NCI-H2081 (cell line): ENCODE measurements at places on chromosomes 1 and 21.
A peak's percentile ranks its signal among the peaks of the same experiment; 100 is the strongest.

DNA sequence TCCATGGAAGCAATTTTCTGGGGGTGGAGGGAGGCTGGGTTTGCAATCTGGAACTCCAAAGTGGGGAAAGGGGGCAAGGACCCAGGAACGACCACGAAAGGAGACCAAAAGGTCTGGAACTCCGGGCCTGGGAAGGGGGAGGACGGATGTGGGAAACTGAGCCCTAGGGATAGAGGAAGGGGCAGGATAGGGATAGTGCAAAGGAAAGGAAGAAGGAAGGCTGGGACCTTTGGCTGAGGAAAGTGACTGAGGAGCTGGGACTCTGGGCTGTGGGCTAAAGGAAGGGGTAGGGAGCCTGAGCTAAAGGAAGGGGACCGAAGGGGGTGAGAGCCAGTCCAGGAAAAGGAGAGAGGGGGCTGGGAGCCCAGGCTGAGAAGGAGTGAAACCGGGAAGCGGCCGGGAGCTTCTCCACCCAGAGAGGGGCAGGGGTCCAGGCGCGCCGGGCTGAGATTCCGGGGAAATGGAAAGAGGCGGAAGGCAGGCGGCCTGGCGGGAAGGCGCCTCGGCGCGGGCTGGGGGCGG lies 395 bp downstream of the SLC9A1 start:
- DNase-seq, result no peak

- DNase-seq, result peak; percentile 66
Measured at GRCh38 chr21:31580866-31581276, 78.6 kb upstream of the SOD1 start.

DNA sequence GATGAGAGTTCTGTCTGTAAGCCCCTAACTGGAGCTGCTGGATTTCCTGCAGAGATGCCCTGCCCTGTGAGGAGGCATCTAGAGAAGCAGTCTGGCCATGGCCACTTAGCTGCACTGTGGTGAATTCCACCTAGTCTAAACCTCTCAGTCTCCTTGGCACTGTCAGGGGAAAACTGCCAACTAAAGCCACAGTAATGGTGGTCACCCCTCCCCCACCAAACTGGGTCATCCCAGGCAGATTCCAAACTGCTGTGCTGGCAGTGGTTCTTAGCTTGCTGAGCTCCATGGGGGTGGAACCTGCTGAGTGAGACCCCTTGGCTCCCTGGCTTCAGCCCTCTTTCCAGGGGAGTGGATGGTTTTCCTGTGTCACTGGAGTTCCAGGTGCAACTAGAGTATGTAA lies 740.6 kb downstream of the RWDD3 start:
- no peak for DNase-seq

DNA sequence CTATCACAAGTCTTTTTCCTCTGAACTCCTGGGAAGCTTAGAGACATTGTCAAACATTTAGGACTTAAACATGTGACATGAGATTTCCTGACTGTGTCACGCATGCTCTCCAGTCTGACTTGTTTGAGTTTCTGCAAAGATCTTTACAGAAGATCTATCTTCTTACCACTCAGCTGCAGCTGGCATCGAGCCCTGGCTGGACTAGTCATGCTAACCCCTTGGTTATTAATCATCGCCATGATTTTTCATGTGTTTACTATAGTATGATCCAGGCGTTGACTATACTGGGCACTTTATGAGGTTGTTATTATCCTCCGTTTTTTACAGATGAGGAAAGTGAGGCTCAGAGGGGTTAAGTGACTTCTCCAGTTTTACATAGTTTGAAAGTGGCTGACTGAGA lies 18.1 kb upstream of the IRF2BP2 start:
- no peak for DNase-seq

DNA sequence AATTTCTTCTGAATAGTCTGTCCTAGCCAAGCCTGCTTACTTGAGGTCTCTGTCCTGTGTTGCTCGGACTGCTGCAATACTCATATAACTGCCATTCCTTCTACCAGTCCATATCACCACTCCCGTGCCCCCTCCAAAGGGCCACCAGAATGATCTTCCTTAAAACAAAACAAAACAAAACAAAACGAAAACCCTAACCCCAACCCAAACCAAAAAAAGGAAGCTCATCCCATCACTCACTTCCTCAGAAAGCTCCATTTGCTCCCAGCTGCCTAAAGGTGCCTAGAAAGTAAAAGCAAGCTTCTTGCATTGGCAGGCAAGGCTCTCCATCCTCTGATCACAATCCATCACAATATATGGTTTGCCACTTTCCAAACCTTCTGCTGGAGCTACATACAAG lies 20.3 kb downstream of the USP24 start:
- no peak for DNase-seq

DNA sequence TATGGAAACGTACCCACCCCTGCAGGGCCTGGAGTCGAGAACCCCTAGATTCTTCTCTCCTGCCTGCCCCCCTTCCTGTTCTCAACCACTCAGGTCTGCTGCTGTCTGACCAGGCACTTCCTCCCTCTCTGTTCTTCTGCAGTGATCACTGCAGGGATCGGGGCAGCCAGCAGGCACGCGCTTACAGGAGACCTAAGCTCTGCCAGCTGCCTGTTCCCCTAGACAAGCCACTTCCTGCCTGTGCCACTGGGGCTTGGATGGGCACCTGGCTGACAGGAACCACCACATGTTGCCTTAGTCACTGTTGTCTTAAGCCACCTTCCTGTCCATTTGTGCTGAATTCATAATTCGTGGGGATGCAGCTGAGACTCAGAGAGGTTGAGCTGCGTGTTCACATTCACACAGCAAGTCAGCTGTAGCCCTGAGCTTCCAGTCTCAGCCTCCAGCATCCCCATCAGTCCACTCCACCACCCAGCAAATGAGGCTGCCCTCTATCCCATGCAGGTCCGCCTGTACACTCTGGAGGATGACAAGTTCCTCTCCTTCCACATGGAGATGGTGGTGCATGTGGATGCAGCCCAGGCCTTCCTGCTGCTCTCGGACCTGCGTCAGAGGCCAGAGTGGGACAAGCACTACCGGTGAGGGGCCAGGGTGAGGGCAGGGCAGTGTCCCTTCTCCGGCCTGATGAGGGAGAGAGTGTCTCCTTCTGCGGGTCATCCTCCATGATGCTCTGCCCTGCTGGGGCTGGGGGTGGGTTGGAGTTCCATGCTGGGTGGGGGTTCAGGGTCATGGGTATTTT lies 18.6 kb downstream of the FAM151A start:
- DNase-seq, result peak; percentile 60

DNA sequence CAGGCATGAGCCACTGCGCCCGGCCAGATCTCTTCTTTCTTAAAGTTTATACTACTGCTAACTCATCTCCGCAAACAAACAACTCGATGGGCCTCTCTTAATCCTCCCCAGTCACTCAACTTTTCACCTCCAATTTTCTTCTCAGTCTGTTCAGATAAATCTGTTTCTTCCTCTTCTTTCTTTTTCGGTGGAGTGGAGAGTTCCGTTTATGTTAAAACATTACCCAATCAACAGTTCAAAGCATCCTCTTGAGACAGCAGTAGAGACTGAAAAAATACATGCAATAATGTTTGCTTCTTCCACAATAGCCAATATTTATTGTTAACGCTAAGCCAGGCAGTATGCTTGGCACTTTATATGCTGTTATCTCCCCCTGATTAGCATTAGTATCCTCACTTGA lies 1.4 kb upstream of the ANKRD13C start:
- no peak for DNase-seq

- no peak for DNase-seq
Measured at GRCh38 chr1:60920561-60920960, 161.8 kb upstream of the NFIA start.

DNA sequence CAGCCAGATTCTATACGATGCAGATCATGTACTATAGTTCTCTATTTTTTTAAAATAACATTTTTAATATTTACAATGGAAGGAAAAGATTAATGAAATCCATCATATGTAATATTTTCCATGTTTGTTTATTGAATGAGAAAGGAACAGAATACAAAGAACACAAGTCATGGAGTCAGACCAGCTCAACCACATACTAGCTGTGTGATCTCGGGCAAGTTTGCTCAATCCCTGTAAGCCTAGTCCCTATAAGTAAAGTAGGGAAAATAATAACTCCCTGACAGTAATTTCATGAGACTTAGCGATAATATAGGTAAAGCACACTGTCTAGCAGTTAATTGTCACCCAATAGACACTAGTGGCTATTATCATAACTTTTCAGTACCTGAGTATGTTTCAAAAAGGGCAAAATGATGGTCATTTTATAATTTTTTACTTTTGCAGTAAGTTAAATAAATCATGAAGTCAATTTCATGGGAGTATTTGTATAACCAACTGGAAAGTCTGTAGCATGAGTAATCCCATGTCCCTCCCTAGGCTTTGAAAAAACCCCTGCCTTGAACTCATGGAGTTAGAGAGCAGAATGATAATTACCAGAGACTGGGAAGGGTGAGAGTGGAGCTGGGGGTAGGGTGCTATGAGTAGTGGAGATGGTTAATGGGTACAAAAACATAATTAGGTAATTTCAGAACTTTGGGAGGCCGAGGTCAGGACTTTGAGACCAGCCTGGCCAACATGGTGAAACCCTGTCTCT lies 37.0 kb upstream of the EPS15 start:
- DNase-seq, result no peak

- no peak for DNase-seq
Measured at GRCh38 chr1:176829261-176829660, 335.3 kb downstream of the ASTN1 start.

DNA sequence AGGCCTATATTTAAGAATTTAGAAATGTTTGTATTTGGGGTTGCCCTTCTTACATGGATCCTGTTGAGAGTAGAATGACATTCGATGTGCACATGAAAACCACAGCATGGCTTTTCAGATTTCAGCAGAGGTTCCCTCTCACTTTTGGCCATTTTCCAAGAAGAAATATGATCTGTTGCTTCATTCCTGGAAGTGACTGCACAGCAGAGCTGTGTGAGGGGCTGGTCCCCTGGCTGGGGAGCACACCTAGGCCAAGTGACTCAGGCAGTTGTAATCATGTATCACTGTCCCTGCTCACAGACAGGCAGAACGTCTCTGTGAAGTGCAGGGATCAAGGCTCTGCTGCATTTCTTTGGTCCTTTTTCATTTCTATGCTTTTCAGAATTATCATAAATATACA lies 32.3 kb downstream of the AGT start:
- peak; percentile 76 for DNase-seq

- DNase-seq, result no peak
Measured at GRCh38 chr1:227896710-227897655, 50.7 kb downstream of the WNT9A start.

GRCh38 chr21:42654179-42654912 lies 925 bp downstream of the PDE9A start:
- DNase-seq, result peak; percentile 41

- DNase-seq, result no peak
Measured at GRCh38 chr1:109803901-109804331, 40.2 kb upstream of the EPS8L3 start.

- no peak for DNase-seq
Measured at GRCh38 chr1:207647671-207648333, 2.9 kb downstream of the CR1L start.

GRCh38 chr1:60963167-60963940 lies 119.0 kb upstream of the NFIA start:
- no peak for DNase-seq

DNA sequence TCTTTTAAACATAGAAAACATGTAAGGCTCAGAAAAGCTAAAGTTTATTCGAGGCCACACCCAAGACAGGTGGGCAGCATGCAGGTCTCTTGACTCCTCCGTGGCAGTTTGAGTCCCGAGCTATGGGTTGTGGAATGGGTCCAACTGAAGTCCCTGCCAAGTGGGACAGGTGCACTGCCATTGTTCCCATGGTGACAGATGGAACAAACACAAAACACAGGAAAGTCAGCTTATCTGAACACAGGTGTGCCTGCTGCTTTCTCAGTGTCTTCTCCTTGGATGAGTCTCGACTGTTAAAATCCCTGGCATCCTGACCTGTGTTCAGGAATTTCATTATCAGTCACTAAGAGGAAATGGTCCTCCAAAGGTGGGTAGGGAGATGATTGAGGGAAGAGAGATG lies 99.0 kb upstream of the RAB4A start:
- DNase-seq, result peak; percentile 96

GRCh38 chr1:146051452-146051851 lies 29.9 kb upstream of the HJV start:
- DNase-seq, result no peak
